CD4-positive, alpha-beta T cell treated with Interleukin-2 at 100 ng/mL for 4 hours (primary cell): ENCODE measurements at places on chromosomes 2 and 18.

- no peak for DNase-seq
Observed at GRCh38 chr18:76315722-76316230, 179.3 kb downstream of the ZNF516 start.

GRCh38 chr18:25862881-25863600, 227.4 kb downstream of the SS18 start:
- DNase-seq: no peak

DNA sequence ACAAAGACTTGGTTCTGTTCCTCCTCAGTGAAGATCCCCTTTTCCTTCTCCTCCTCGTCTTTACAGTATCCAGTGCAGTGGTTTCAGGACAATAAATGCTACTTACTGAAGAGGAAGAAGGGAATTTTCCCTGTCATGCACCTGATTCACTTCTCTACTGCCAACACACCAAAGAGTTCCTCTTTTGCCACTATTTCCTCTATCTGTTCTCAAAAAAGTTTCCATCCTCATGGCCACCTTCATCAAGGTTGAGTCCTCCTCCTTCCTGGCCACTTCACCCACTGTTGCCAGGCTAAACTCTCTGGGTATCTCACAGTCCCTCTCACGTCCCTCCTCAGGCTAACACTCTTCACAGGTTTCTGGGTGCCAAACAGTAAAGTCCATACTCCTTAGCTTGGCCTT, 41.7 kb downstream of the PLEKHM3 start:
- no peak for DNase-seq

GRCh38 chr2:236177967-236178889, 10.0 kb upstream of the GBX2 start:
- no peak for DNase-seq

DNA sequence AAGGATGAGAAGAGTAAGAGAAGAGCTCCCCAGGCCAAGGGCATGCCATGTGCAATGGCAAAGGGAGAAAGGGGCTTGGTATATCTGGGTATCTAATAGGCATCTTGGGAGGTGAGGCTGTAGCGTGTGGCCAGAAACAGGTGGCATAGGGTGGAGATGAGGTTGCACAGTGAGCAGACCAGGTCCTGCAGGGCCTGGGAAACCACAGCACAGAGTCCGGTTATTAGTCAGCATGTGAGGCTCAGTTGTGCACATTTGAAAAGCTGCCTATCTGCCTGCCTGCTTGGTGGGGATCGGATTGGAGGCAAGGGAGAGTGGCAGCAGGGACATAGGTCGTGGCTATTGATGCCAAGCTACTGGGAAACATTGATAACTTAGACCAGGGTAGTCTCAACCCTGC, 190.6 kb downstream of the TPGS2 start:
- DNase-seq: no peak

DNA sequence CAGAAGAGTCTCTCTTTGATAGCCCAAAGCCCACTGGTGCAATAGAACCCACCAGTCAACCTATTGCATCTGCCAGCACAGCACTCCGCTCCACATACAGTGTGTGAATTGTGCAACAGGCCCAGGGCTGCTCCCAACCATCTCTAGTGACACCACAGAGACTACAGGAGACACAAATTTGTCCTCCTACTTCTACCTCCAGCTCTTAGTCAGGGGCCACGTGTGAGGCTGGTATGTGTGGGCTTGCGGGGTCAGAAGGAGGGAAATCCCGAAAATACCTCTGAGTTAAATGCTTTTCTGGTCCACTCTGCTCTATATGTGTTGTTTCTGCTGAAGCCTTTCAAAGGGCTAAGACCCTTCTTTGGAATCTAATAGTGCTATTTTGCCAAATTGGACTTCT, 18.0 kb downstream of the DGUOK start:
- DNase-seq: no peak

DNA sequence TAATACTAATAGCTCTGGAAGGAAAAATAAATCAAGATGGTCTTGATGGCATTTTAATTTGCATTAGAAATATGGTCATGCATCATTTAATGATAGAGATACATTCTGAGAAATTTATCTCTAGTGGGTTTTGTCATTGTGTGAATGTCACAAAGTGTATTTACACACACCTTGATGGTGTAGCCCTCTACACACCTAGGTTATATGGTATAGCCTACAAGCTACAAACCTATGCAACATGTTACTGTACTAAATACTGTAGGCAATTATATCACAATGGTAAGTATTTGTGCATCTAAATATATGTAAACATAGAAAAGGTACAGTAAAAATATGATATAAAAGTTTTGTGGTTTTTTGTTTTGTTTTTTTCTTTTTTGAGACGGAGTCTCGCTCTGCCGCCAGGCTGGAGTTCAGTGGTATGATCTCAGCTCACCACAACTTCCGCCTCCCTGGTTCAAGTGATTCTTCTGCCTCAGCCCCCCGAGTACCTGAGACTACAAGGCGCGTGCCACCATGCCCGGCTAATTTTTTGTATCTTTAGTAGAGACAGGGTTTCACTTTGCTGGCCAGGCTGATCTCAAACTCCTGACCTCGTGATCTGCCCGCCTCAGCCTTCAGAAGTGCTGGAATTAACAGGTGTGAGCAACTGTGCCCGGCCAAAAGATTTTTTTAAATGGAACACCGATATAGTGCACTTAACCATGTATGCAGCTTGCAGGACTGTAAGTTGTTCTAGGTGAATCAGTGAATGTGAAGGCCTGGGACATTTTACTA, 83.7 kb upstream of the UBXN4 start:
- peak; percentile 62 for DNase-seq

DNA sequence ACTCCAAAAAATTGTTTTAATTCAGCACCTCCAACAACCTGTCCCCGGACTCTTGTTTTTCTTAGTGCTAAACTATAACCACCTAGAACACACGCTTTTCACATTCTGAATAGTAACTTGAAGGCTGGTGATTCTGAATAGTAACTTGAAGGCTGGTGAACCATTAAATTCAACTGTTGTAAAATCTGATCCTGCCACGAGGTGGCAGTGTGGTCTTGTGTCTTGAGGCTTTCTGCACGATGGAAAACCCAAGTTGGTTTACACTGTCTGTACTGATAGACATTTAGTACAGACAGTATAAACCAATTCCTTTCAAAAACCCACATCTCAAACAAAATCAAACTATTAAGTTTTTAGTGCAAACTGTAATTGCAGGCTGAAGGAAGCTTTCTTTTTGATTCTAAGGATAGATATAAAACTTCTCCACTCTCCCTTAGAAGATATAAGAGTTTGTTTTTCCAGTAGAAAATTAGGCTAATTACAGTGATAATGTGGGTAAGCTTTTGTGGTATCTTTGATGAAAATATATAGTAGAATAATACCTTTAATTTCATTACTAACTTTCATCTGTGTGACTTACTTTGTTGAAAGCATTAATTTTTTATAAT, 57.6 kb downstream of the VAPA start:
- peak; percentile 77 for DNase-seq

GRCh38 chr18:23716516-23716915, 27.3 kb downstream of the LAMA3 start:
- DNase-seq: no peak

- DNase-seq: no peak
Observed at GRCh38 chr2:168208652-168209051, 38.7 kb downstream of the STK39 start.

DNA sequence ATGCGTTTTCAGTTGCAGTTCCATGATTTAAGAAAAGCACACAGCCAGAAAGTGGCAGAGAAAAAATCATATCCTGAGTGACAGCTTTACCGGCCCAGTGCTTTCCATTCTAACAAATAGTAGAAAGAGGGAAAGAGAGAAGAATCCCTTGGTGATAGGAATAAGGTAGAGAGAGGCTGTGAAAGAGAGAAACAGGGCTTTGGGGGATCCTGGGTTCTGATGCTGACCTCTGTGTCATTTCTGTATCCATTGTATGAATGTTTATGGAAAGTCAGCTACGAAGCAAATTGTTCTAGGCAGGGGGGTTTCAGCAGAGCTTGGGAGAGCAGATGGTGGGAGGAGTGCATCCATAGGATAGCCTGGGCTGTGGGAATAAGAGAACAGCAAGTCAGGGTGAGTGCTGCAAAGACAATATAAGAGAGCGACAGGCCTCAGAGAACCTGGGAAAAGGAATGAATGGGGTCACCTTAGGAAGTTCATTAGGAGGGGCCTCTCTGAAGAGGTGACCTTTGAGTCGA, 203.4 kb upstream of the TNP1 start:
- DNase-seq: no peak

DNA sequence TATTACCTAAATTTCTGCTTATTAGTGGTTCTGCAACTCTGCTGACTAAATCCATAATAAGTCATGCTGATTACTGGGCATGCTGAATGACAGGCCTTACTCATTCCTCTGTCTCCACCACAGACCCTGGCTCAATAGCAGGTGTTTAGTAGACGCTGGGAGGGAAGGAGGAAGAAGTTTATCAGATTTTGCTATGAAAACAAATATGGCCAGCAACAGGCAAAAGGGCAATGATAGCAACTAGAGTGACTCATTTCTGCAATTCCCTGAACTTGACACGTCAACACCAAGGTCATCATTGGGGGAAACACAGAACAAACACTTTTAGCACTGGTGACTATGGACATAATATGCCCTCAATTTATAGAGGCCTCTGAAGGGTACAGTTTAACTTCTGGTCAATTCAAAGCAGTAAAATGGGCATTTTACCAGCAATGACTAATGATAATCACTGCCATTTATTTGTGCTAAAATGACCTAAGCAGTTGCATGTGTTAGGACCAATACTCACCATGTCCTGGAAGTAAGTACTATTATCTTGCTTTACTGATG, 35.2 kb downstream of the TMEM163 start:
- DNase-seq: peak; percentile 48

DNA sequence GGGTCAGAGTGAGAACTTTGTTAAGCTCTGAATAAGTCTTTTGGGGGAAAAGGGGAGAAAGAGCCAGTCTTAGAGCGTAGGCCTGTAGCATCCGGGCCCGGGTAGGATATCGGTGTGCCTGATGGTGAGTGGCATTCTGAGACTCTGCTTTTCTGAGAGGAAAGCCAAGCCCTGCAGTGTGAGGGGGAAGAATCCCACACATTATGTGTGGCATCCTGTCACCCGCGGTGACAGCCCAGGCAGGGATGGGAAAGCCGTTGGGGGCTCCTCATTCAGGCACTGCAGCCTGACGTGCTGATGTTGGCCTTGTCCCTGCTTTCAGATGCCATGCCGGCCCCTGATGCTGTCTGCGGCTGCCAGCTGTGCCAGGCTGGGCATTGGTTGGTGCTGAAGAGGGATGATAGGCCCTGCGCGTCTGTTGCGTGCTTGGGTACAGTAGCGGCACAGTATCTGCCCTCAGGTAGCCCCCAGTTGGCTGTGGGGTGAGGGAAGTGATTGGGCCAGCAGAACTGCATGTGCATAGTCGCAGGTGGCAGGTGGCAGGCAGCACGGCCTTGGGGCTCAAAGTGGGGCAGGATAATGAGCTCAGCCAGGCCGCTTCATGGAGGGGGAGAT, 37.6 kb downstream of the GLI2 start:
- no peak for DNase-seq

- no peak for DNase-seq
Observed at GRCh38 chr18:7071600-7071999, 46.0 kb downstream of the LAMA1 start.

GRCh38 chr2:179024445-179024844, 25.5 kb downstream of the CCDC141 start:
- DNase-seq: no peak

DNA sequence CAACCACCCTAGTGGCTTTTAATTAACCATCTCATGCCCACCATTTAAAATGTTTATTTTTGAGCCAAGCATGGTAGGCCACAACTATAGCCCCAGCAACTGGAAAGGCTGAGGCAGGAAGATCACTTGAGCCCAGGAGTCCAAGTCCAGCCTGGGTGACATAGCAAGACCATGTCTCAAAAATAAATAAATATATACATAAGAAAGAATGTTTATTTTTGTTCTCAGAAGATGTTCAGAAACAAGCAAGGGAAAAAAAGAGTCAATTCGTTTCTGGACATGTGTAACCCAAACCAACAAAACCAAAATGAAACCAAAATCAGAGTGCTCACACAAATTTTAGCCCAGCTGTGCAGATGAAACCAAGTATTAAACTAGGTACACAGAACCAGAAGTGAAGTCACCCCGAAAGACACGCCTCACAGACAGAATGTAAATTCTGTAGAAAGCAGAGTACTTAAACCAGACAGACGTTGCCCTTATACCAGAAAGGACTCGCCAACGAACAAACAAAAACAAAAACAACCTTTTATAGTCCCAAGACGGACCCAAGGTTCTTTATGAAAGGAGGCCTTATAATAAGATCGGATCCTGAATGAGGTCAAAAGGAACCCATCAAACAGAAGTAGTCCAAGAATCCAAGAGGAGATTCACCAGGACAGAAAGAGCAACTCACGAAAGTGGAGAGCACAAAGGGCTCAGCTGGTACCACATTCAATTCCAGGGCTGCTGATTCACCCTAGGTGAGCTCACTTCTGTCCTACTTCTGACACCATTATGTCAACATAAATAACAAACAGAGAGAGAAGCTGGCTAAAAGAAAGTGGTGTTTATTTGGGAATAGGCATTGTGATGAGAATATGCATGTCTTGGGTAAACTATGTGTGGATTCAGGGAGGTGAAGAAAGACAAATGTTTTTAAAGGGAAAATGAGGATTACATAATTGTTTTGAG, 31.8 kb upstream of the MTCL1 start:
- DNase-seq: no peak

- DNase-seq: no peak
Observed at GRCh38 chr2:216118474-216118873, 9.3 kb downstream of the XRCC5 start.

GRCh38 chr18:12497296-12497695, 89.6 kb downstream of the PRELID3A start:
- no peak for DNase-seq

- no peak for DNase-seq
Observed at GRCh38 chr2:239398521-239398921, 2.3 kb downstream of the HDAC4 start.

GRCh38 chr2:113854970-113855740, 34.7 kb upstream of the ACTR3 start:
- DNase-seq: no peak

DNA sequence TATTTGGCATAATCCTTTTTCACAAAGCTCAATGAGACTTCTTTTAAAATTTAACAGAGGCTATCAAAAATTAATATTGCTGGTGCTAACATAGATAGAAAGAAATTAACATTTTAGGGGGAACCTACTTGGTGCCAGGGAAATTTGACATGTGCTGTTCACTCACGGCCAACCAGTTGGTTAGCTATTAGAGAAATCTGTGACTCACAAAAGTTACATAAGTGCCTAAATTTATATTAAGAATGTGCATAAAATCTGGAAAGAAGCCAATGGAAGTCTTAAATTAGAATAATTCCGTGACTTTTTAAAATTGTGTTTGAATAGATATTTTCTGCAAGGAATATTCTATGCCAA, 184.3 kb upstream of the MAP2 start:
- DNase-seq: no peak

GRCh38 chr2:196431957-196432356, 207.6 kb upstream of the CCDC150 start:
- DNase-seq: no peak

GRCh38 chr2:226411205-226411604, 388.4 kb downstream of the IRS1 start:
- no peak for DNase-seq

DNA sequence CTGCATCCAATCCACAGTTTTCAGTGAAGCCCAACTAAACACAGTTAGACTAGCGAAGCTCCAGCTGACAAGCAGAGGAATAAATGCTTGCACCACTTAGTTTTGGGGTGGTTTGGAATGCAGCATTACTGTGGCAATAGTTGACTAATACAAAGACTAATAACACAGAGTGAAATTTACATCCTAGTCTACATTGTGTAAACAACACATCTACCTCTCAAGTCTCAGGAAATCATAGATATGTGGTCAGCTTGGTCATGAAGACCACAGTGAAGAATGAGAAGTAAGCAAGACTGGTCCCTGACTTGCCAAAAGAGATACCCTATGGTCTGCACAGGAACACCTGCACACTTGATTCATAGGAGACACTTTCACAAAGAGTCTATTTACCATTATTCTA, 155.1 kb upstream of the TANK start:
- no peak for DNase-seq
